ENCODE measurements at places on chromosomes 16 and 17.
A peak's percentile ranks its signal among the peaks of the same experiment; 100 is the strongest.

DNA sequence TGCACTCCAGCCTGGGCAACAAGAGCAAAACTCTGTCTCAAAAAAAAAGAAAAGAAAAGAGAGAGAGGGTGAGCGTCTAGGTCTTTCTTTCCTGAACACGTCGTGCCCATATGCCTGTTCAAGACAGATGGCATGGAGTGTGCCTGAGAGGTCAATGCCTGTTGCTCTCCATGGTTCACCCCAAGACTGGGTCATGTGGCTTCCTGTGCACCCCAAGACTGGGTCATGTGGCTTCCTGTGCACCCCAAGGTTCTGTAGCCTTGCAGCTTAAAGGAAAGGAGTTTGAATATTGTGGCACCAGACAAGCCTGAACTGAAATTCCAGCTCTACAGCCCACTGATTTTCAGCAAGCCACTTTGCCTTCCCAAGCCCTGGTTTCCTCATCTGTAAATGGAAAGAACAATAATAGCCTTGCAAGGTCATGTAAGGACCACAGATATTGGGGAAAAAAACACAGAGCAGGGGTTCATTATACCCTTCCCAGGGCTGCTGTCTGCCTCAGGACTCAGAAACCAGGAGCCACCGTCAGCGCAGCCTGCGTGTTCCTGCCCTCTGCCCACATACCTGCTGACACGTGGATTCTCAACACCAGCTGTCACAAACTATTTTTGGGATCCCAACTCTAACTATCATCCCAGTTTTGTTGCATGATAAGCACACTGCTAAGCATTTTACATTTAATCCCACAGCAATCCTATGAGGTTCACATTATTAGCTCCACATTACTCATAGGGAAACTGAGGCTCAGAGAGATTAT is 18.0 kb upstream of the NAGS start:
- no peak for DNase-seq

- no peak for DNase-seq
Observed at GRCh38 chr16:10565167-10565566, 15.2 kb downstream of the EMP2 start.

- DNase-seq: no peak
Observed at GRCh38 chr17:80347948-80348351, 67.0 kb upstream of the ENDOV start.

- no peak for DNase-seq
Observed at GRCh38 chr17:57442914-57443571, 186.7 kb downstream of the MSI2 start.

- no peak for DNase-seq
Observed at GRCh38 chr17:46194393-46195216, 1.4 kb upstream of the KANSL1 start.

DNA sequence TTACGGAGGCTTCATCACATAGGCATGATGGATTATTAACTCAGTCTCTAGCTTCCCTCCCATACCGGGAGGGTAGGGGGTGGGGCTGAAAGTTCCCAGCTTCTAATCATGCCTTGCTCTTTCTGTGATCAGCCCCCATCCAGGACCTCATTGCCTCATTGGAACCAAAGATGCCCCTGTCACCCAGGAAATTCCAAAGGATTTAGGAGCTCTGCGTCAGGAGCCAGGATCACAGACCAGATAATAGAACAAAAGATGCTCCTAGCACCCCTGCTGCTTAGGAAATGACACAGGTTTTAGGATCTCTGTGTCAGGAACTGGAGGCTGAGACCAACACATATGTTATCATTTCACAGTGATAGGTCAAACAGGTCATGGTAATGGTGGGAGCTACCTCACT is 9.7 kb downstream of the USB1 start:
- DNase-seq: no peak

- DNase-seq: no peak
Observed at GRCh38 chr17:14432079-14432478, 131.2 kb downstream of the HS3ST3B1 start.

GRCh38 chr16:1637526-1637925 is 25.4 kb downstream of the CRAMP1 start:
- DNase-seq: no peak

- no peak for DNase-seq
Observed at GRCh38 chr16:7513429-7513828, 180.8 kb downstream of the RBFOX1 start.

DNA sequence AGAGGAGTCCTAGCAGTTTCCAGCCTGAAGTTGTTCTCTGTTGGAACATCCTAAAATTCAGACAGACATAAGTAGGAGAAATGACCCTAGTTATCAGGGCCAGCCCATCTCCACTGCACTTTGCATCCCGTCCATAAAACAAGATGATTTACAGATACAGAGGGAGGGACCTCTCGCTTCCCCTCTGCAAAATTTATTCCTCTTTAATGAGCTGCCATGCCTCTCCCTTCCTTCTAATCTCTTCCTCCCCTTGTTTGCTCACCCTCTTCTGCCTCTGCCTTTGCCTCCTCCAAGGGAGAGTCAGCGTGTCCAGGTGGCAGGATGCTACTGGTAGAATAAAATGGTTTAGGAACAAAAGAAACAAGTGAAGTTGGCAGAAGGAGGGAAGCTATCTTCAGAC is 351.3 kb downstream of the SOX9 start:
- no peak for DNase-seq

GRCh38 chr17:63517825-63518534 is 5.2 kb upstream of the KCNH6 start:
- DNase-seq: no peak

DNA sequence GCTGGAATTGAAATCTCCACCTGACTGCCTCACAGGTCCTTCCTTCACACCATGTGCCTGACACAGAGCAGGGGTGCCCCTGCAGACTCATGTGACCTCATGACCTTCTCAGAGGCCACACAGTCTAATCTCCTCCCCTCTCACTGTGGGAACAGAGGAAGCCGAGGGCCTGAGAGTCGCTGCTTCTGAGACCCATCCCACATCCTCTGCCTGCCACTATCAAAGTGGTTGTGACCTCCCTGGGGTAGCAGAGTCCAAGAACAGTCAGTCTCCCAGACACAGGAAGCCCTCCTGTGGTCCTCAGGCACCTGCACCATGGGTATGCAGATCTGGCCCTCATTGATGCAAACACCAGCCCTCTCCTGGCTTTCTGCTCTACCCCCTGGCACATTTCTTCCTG is 78.5 kb downstream of the RAB11FIP4 start:
- DNase-seq: no peak

GRCh38 chr16:30947859-30948666 is 805 bp upstream of the ORAI3 start:
- DNase-seq: no peak

DNA sequence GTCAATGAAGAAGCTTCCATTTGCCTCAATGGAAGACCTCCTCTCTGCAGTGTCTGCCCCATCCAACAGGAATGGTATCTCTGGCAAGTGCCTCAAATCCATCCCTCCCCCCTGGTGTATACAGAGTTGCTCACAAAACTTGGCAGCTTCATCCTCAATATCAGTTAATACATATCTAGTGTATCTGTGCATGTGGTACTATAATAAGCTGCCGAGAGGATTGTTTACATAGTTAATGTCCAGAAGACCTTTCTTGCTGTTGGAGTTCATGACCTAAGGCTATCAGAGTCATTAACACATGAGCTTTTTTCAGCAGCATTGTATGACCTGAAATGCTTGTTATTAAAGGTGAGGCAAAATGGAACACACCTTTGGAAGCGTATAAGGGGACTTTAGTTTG is 14.0 kb upstream of the RASL10B start:
- DNase-seq: no peak

DNA sequence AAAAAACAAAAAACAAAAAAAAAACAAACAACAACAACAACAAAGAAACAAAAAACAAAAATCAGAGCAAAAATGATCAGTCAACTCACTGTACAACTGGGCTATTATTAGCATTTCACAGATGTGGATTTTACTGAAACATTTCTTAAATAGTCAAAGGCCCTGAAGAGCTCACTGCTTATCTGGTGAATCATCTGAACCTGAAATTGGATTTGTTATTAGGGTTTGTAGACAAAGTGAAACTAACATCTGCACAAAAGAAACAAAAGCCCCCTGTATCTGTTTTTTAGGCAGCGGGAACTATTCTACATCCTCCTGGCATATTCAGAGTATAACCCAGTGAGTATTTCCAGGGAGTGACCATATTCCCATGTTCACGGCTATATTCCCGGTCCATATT is 32.6 kb upstream of the KSR1 start:
- no peak for DNase-seq

GRCh38 chr16:85677383-85677967 is 11.3 kb downstream of the GINS2 start:
- no peak for DNase-seq

GRCh38 chr16:67936880-67937605 is 393 bp upstream of the PSMB10 start:
- DNase-seq: no peak

DNA sequence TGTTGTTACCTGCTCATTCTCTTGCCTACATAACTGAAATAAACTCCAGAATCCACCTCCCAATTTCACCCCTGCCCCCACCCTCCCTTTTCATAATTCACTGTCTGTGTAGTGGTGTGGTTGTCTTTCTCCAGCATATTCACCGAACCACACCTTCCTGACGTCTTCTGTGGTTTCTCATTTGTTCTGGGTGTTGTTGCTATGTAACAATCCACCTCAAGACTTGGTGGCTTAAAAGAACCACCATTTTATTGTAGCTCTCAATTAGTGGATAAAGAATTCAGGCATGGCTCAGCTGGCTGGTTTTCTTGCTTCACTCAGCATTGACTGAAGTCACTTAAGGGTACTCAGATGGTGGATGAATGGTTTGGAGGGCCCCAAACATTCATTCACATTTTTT is 229.8 kb downstream of the MAF start:
- DNase-seq: no peak

GRCh38 chr17:146546-146945 is 9.2 kb downstream of the SCGB1C2 start:
- no peak for DNase-seq

- DNase-seq: no peak
Observed at GRCh38 chr17:2067048-2067561, 12.2 kb downstream of the HIC1 start.

GRCh38 chr17:28717578-28718332 is at the start of gene RAB34:
Gene RAB34 (minus strand): TSS chr17:28717868. CDS start chr17:28717266, 602 bp downstream.
- peak; percentile 16 for DNase-seq

GRCh38 chr16:1790611-1791255 is 2.8 kb downstream of the IGFALS start:
- no peak for DNase-seq

DNA sequence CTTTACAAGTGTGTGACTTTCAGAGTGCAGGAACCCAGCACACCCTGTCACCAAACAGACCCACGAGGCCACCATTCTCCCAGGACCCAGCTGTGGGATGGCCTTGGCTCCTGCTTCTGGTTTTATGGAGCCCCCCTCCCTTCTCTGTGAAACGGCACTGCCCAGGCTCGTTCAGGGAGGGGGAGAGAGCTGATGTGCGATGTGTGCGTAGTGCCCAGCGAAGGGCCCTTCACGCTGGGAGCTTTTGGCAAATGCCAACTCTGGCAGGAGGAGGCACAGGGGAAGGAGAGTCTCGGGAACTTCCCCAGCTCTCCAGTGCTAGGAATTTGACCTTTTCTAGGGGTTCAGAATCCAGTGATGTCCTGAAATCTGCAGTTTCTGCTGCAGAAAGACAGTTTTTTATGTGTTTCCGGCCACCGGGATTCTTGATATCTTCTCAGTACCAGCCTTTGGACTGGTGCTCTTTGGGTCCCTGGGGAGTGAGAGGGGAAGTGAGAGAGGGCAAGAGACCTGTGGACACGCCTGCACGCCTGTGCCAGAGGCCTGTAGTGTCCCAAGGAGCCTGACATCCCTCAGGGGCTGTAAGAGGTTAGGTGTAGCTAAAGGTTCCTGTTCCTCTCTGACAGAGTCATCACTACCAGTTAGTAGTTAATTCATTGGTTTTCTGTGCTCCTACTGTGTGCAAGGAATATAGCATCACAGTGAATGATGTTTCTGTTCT is 45.1 kb downstream of the CMIP start:
- DNase-seq: no peak

DNA sequence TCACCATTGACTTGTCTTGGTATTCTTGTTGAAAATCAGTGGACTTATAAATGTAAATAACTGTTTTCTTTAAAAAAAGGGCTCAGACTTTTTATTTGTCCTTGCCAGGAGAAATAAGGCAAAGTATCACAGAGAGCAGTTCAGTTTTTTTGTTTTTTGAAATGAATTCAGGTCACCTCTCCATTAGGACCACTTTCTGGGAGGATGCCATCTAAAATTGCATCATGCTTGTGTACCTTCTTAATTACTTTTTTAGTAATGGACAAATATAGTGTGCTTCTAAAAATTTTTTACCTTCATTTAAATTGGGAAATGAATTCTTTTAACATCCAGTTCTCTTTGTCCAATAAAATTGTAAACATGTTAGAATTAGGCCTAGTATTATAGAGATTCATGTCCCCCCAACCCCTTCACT is 210.0 kb downstream of the BCAS3 start:
- DNase-seq: no peak

DNA sequence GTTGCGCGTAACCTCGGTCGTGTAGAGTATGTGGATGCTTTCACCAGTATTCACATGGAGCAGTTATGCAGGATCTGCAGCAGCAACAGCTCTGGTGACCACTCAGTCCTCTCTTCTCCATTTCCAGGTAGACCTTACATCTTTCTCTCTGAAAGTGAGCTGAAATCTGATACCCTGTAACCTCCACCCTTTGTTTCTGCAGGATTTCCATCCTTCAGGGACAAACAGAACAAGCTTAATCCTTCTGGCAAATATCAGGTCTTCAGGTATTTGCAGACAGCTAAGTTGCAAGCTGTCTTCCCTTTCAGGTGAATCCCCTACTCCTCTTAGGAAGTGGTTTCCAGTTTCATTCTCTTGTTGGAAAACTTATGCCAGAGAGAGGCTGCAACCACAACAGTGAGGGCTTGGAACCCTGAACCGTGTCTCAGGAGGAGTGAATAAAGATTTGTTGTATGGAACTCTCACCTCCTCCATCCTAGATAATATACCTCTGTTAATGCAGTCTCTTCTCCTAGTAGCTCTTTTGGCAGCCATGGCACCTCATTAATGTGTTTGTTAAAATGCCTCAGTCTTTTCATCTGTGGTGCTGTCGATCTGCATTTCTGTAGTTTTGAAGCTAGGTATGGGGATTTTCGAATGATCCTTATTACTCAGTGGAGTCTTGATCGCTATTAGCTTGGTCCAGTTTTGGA is 172.5 kb downstream of the PRKCA start:
- DNase-seq: no peak

GRCh38 chr16:75550211-75550662 is 5.8 kb downstream of the TMEM231 start:
- no peak for DNase-seq

DNA sequence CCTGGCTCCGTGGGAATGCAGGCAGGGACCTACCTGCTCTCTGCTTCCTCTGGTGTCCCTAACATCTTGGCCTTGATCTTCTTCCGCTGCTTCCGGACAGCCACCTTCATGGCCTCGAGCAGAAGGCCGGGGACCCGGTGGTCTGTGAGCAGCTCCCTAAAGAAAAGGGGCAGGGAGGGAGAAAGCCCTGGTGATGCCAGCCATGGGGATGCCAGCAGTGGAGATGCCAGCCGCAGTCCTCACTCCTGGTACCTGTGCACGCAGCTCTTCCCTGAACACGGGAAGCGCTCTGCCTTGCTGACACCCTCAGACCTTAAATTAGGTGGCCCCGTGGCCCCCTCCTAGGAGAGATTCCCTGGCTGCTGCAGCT is 1.9 kb downstream of the RILP start:
- no peak for DNase-seq
